NCI-H2227 treated with DMSO at 0.1 percent for 48 hours (cell line): ENCODE measurements at places on chromosomes 3 and 15.

- DNase-seq = no peak
Measured at GRCh38 chr15:66878761-66879160, 176.7 kb downstream of the SMAD6 start.

GRCh38 chr3:100864471-100865250 is 128.6 kb downstream of the ABI3BP start:
- no peak for DNase-seq

- no peak for DNase-seq
Measured at GRCh38 chr15:66066481-66066880, 187.1 kb downstream of the MEGF11 start.

GRCh38 chr3:176469694-176470205 is 727.5 kb downstream of the TBL1XR1 start:
- DNase-seq = no peak

DNA sequence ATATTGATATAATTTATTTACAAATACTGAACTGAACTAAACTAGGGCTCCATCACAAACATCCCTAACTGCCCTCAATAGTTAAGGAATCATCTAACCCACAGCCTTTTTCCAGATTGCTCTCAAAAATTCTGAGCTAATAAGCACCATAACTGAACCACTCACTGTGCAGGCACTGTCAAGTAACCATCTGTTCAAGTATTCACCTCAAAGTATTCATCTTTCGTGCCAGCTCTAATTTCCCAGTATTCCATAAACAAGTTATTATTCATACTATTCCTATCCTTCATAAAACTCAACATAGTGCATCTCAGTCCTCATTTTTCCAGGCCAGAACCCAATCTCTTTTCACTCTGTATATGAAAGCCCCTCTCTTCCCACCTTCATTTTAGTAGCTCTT is 41.1 kb downstream of the THBS1 start:
- DNase-seq = no peak

DNA sequence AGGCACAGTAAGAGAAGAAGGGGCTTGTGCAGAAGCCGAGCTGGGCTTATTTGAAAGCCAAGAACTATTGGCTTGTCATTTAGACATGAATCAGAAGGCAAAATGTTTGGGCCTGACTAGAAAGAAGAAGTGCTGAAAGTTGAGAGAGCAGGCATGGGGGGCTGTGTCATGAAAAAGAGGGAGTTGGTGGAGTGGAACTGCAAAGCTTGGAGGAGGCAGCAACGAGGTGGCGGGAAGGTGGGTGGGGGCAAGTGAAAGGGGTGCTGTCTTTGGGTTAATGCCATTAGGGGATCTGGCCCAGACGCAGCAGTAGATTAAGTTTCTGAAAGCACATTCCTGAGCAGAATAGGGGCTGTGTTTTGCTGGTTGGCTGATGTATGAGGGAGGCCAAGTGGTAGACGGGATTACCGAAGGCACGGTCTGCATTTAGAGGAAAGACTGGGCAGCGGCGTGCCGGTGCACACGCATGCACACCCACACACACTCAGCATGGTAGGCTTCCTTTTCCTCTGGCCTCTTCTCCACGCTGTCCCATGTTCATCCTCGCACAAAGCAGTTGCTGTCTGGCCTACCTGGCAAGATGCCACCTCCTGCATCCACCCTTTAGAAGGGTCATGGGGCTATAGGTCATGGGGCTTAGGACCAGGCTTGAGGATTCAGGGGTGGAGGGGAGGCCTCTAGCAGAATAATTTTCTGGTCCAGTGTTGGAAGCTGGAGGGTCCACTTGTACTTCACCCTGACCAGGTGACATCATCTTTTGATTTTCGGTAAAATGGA is 43.0 kb downstream of the BOC start:
- DNase-seq = no peak

- no peak for DNase-seq
Measured at GRCh38 chr3:8301977-8302735, 199.5 kb upstream of the LMCD1 start.

DNA sequence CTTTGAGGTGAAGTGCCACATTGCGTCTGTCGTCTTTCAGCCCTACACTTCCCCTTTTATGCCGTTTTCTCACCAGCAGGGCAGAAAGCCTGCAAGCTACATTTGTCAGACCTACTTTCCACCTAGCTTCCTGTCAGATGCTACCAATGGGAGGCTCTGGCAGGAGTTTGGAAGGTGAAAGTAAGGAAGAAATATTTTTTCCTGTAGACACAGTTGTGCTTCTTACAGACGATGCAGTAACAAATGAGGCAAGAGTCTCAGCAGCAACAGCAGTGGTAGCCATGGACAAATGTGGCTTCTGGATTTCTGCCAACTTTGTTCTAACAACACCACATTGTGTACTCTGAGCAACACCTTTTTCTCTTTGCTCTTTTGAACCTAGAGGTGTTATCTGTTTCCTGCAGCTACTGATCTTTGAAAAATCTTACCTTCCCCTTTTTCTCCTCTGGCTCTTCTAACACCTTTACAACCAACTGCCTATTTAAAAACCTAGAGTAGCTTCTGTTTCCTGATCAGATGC is 70.6 kb upstream of the STT3B start:
- no peak for DNase-seq

DNA sequence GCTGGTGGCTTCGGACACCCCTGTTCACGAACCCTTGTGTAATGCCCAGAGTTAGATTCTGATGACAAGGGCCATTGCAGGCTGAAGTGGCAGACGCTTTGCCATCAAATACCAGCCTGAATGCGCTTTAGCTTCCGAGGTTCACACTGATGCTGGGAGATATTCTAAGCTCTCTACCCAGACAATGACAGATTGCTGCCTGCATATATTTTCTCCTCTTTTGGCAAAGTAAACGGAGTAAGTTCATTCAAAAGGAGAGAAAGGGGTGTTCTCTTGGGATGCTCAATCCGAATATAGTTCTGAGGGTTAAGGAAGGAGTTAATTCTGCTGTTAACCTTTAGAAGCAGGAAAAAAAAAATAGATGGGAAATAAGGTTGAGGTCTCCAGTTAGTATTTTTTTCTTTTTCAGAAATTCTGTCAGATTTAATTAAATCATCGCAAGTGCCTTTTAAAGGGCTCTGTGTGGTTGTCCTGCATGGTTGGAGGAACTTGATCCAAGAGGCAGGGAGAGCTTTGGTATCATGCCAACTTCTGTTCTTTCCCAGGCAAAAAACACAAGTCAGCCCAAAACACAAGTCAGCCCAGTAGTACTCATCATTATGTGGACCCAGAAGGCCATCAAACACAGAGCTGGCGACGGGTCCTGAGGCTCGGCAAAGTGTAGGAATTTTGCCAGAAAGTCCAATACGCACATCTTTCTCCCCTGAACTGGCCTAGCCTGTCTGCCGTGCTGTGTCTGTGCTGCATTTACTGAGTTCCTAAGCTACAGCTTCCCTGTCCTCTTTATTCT is 70.9 kb upstream of the ST8SIA2 start:
- no peak for DNase-seq

- DNase-seq = no peak
Measured at GRCh38 chr3:150404023-150404422, 4.1 kb upstream of the TSC22D2 start.

- DNase-seq = no peak
Measured at GRCh38 chr3:4493941-4494894, 1.1 kb downstream of the ITPR1 start.

- DNase-seq = no peak
Measured at GRCh38 chr15:89083246-89083645, 5.0 kb upstream of the ABHD2 start.
